Stimulated activated CD4-positive, alpha-beta T cell treated with anti-CD3 and anti-CD28 coated beads, TNF-alpha, amount 100 ng/mL, for 24 hours (primary cell): ENCODE measurements at places on chromosomes 16 and 17.

GRCh38 chr16:11992586-11993524 lies 16.3 kb downstream of the SNX29 start:
- no peak for DNase-seq

DNA sequence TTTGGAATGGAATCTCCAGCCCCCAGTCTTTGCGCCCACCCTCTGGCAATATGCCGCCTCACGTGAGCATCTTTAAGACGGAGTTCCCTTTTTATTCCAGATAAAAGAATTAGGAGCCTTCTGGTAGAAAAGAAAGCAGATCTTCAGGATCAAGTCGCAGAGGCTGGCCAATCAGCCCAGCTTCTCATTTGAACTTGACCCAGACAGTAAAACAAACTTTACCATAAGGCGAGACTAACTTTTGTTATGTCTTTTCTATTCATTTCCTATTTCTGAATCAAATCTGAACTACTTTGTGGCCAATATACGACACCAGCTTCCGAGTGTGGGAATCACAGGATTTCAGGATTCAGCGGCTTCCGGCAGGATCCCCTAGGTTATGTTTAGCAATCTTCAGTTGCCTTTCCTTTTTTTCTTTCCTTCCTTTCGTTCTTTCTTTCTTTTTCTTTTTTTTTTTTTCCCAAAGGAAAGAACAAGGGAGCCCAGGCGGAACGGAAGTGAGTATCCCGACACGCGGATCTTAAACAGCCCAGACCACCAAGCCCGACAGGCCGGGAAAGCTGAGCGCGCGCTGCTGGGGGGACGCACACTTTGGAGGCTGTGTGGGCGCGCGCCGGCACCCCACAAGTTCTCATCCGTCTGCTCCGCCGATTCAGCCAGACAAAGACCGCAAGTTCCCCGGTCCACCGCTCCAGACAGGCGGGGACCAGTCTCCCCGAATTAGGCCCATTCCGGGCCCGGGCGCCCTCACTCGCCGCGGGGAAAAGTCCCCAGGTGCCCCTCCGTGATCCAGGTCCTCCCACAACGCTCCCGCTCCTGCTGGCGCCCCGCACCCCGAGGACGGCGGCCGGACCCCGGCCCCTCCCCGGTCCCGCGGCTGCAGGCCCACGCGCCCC lies 633 bp downstream of the TBC1D16 start:
- no peak for DNase-seq

- no peak for DNase-seq
These were observed 39.4 kb downstream of the CAPNS2 start for GRCh38 chr16:55605754-55606336.

DNA sequence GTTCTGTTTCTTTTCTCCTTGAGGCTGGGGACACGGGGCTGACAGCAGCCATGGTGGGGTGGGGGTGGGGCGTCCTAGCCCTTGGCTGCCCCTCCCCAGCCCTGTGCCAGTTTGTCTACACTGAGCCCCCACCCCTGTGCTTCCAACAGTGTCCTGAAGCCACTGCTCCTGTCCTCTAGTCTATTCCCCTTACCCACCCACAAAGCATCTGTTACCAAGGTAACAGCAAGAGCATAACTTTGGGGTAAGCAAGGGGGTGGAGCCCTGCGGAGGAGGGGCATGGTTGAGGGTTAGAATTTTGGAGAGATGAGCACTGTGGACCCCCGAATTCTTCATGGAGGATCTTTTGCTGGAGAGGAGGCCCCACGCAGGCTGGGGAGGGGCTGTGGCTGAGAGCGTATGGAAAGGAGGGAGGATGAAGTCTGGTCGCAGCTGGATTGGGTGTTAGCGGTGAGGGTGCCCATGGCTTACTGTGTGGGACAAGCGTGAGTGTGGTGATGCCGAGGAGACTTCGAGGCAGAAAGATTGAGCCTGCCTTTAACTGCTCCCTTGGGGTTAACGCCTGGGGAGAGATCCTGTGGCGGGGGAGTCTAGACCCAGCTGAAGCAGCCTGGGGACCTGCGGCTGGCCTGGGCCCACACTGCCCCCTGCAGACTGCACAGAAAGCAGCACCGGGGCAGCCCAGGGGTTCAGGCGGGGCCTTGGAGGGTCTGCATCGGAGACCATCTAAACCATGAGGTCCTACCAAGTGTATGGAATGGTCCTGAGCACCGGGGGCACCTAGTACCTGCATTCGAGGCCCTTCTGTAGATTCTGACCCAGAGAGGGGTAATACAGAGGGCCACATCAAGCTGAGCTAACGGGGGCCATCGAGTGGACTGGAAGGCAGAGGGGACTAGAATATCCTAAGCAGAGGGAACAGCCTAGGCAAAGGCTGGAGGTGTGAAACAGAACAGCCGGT lies 6.1 kb upstream of the STAC2 start:
- DNase-seq = peak; percentile 48

DNA sequence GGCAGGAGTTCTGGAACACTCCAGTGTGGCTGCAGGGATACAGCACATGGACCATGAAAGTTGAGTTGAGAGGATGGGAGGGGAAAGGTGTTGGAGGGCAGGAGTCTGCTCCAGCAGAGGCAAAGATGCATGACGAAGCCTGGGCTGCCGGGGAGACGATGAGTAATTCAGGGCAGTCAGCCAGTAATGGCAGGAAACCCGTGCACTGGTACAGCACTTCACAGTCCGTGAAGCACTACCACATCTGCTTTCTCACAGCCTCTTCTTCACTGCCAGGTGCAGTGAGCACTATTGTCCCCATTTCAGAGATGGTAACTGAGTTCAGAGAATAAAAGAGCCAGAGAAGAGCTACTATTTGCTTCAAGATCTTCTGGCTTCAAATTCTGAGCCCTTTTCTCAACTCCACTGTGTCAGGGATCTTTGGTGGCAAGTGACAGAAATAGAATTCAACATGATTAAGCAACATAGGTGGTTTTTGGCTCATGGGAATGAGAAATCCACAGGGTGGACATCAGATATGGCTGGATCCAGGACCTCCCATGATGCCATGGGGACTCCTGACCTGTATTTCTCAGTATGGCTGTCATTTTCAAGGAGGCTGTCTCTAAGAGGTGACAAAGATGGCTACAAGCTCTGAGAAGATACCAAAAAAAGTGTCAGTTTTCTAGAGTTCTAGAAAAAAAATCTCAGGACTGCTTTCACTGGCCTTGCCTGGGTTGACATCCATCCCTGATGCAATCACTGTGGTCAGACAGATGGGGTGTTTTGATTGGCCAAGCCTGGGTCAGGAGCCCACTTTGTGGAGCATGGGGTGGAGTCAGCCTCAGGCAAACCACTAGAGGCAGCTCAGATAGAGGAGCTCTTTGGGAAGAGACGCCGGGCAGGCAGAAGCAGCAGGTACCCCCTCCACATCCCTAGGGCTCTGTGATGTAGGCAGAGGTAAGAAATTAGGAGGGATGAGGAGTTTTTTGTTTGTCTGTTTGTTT lies 24.7 kb downstream of the IL21R start:
- peak; percentile 76 for DNase-seq
